ENCODE measurements at places on chromosomes 3 and 15. TPM values are rescaled to one million over a fixed set of nuclear protein-coding genes. Genes with fewer than 3 reads are reported as not detected.

- DNase-seq, result no peak
Observed at GRCh38 chr3:114863848-114864247, 283.2 kb downstream of the ZBTB20 start.

DNA sequence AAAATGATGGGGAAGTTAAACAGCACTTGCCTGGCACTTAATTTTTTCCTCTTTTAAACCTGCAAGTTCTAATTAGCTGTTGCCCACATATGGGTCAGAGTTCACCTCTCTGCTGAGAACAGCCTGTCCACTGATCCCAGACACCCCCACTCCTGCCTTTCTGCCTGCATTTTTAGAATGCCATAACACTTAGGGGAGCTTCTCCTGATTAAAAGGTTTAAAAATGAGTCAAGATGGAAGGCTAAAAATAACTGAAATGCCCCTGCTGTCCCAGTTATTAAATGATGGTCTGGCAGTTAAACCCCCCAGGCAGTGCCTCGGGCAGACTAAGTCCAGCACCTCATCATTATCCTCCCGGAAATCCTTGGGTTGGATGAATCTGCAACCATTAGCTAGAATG, 913.6 kb upstream of the ARPP21 start:
- DNase-seq, result no peak

DNA sequence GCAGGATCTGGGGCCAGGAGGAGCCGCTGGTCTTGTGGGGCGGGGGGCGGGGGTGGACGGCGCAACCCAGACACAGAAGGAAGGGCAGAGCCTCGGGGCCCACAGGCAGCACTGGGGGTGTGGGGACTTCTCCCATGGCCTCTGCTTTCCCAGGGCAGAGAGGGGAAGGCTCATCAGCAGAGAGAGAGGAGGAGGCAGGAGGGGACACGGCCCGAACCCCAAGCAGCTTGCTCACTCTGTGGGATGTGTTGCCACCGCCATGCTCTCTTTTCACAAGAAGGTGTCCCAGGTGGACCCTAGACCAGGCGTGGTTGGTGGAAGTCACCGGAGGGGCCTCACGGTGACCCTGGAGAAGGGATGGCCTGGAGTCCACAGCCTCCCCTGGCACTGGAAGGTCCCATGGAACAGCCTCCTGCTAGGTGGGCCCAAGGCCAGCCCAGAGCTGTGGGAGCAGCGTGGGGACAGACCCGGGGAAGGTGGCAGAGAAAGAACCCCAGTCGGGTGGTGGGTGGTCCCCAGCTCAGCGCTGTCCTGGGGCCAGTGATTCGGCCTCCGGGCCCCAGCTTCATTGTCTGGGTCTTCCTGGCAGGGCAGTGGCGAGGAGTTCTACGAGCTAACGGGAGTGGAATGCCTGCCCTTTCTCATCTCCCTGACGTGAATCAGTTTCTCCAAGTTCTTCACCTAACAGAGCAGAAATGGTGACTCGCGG, 46.8 kb upstream of the PCSK6 start:
- no peak for DNase-seq

GRCh38 chr3:23276913-23277658, 74.0 kb downstream of the UBE2E2 start:
- DNase-seq, result no peak

DNA sequence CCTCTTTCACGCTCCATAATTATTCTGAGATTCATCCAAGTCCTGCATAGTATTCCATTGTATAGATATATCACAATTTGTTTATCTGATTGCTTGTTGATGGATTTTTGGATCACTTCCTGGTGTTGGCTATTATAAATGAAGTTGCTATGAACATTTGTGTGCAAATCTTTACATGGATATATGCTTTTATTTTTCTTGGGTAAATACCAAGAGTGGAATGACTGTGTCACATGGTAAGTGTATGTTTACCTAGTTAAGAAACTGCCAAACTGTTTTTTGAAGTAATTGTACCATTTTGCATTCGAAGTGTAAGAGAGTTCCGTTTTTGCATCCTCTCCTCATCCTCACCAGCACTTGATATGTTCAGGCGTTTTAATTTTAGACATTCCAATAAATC, 34.6 kb upstream of the ROPN1 start:
- no peak for DNase-seq

DNA sequence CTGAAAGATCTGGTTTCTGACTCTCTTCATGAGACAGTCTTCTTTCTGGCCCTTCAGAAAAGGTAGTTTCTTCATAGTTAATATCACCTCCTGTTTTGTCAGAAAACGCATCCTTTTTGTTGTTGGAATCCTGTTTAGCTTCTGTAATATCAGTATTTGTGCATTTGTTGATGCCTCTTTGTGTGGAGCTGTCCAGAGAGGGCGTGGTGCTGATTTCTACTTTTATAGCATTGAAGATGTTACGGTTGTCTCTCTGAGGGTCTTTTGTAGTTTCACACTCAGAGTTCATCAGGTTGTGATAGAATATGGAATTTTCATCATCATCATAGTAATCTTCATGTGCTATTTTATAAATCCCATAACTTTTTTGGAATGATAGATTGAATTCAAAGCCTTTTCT, 8.9 kb downstream of the GPR149 start:
- DNase-seq, result no peak

C3orf33 gene
- total RNA-seq, result 1.7 TPM

GRCh38 chr3:113079218-113079961, 88.6 kb downstream of the GTPBP8 start:
- DNase-seq, result no peak

DNA sequence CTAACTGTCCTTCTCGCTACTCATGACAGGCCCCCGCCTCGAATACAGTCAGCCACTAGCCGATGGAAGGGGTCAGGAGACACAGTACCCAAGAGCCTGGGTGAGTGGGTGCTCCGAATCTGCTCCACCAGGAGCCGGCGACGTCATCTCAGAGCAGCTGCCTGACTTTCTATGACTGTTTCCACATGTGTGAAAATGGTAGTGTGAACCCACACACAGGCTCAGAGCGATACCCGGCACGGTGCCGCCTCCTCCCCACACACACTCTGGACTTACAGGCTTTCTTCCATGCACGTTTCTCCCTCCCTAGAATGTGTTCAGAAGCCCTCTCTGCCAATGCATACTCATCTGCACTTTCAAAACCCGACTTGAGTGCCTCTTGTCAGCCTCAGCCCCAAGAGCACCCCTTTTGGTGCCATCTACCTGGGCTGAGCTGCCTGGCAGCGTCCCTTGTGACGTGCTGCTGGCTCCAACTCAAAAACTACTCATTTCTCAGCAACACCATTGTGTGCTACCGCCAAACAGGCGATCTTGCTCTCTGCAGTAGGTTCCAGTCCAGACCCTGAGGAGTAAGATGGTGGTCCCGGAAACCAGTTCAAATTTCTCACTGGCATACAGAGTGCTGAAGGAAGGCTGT, 29.7 kb downstream of the VGLL4 start:
- no peak for DNase-seq

CCDC32 gene
- total RNA-seq, result 24.1 TPM

- DNase-seq, result no peak
Observed at GRCh38 chr3:46614431-46614830, 2.1 kb downstream of the FAM240A start.

KIF15 gene
- total RNA-seq, result 37.8 TPM

DNA sequence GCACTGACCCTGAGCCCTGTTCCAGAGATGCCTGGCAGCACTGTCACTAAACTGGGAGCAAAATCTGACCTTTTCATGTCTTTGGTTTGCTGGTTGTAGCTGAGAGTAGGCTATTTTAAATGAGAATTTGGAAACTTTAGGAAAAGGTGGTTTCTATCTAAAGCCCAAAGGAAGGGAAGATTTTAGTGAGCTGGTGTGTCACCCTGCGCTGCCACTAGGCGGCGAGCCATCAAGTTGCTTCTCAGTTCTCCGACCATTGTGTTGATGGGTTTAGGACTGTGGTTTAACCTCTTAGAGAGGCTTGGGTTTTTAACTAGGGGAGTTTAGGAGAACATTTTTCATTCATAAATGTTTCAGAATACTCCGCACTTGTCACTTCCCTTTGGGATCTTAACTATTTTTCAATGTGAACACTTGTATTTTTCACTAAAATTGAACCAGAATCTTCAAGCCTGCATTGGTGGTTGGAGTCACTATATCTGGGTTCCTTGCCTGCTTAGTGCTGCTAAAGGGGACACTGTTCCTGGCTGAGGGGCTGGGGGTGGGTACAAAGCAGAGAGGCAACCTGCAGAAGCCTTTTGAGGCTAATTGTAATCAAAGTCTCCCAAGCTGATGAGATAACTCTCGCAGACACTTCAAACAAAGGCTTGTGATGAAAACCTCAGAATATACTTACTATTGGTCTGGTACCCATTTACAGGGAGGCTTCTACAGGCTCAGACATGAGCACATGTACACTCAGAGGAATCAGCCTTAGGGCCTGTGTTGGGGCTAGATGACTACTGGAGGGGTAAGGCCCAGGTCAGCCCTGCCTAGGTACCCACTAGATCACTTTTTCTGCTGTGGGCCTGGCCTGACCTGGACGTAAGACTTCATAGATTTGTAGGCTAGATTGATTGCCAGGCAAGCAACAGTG, 16.8 kb downstream of the EXOSC7 start:
- no peak for DNase-seq

GRCh38 chr15:74762791-74763150, 14.1 kb downstream of the CYP1A2 start:
- no peak for DNase-seq

DNA sequence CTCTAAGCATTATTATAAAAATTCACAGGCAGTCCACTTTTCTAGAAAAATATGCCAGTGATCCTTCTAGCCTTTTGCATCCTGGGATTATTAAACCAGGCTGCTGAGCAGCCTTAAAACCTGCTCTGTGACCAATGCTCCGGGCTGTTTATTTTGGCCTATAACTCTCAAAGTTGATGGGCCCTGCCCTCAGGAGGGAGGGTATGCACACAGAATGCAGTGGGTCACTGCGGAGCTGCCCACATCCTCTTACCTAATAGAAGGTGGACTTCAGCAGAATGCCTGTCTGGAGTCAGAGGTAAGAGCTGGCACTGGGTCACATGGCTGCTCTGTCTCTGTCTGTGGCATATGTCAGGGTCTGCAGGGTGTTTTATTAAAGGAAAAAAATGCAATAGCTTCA, 26.0 kb downstream of the CPNE4 start:
- DNase-seq, result no peak

GRCh38 chr3:295166-295565, 98.6 kb downstream of the CHL1 start:
- no peak for DNase-seq

GRCh38 chr3:31955581-31955980, 25.5 kb downstream of the OSBPL10 start:
- no peak for DNase-seq

- DNase-seq, result no peak
Observed at GRCh38 chr3:171953301-171954022, 85.9 kb upstream of the FNDC3B start.

IMPG2 gene
- 0.09 TPM for total RNA-seq

DNA sequence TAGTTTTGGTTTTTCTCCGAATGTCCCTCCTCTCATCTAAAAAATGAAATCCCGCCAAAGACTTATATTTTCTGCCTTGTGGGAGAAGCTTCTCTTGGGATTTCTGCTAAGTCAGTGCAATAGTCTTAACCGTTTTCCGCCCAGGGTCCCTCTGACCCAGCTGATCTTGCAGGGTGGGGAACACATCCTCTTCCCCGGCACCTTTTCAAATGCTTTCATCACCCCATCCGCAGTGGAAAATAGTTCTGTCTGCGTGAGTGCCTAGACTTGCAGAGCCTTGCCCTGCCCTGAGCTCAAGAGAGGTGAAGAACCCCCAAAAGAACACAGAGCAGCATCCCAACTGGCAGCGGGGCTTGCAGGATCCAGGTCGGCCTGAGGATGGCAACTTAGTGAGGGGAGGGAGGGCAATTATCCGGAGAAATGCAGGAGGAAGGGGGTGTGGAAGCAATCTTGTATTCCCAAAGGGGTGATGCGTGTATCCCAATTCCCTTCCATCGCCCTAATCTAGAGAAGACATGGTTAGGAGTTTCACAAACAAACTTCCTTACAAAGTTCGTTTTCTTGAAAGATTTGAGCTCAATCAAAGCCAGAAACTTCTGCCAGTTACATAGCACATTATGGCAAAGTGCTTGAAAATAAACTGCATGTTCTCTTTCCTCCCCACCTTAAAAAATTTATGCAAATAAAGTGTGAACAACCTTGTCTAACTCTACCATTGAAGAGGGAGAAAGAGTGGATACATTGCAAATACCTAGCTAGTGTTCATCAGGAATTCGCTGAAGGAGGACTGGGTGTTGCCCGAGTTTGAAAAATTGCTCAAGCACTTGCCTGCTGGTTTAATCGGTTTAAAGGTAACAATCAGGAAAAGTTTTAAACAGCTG, 79.9 kb downstream of the NR2F2 start:
- no peak for DNase-seq

RPS27L gene
- total RNA-seq, result 155 TPM

DNA sequence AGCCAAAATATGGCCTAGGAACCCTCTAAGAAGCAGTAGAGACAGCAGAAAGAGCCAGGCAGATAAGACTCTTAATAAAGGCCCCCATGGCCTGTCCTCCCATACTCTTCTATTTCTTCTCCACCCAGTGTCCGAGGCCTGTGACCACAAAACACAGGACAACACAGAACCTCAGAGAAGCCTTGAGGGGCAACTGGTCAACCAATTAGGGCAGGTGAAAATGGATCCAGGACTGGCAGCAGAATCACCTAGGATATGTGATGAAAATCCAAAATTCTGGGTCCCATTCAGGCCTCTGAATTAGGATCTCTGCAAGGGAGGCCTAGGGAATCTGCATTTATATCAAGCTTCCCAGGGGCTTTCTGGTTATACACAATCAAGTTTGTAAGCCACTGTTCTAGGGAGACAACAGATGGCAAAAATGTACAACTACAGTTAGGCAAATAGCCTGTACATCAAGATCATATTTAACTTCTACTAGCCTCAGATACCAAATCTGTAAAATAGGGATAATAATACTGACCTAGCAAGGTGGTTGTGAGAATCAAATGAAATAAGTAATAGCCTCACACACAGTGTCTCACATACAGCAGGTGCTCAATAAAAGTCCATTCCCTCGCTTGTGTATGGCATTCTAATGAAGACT, 10.4 kb downstream of the RAB27A start:
- no peak for DNase-seq

- DNase-seq, result no peak
Observed at GRCh38 chr3:138824114-138824506, 10.6 kb downstream of the PIK3CB start.

- DNase-seq, result no peak
Observed at GRCh38 chr3:51400166-51400565, 9.1 kb downstream of the RBM15B start.

GRCh38 chr3:13863382-13863952, 16.4 kb downstream of the WNT7A start:
- no peak for DNase-seq

- DNase-seq, result no peak
Observed at GRCh38 chr15:61364871-61365270, 135.8 kb upstream of the RORA start.

Measured in activated naive CD4-positive, alpha-beta T cell treated with anti-CD3 and anti-CD28 coated beads, Interleukin-2, amount 50 U/mL, for 72 hours (primary cell).